ENCODE measurements at places on chromosomes 16 and 17.

DNA sequence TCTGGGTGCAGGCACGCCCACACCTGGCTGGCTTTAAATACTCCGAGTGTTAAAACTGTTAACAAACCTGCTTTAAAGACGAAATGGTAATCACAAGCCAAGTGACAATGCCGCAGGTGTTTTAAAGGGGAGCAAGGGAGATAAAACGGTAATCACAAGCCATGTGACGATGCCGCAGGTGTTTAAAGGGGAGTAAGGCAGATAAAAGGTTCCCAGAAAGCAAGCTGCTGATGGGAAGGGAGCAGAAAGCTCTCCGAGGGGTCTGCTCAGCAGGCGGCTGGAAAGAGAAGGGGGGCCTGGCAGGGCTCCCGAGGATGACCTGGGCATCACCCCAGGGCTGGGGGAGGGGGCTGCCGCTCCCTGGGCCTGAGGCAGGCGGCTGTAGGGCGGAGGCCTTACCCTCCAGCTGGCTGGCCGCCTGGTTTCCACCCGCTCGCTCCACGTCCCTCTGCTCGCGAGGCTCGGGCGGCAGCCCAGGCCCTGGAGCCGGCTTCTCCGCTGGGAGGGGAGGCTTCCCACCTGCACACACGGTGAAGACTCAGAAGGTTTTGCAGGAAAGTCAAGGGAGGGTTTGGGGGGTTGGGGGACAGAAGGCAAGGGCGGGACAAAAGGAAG, 12.1 kb downstream of the NDUFAF8 start:
- no peak for DNase-seq

DNA sequence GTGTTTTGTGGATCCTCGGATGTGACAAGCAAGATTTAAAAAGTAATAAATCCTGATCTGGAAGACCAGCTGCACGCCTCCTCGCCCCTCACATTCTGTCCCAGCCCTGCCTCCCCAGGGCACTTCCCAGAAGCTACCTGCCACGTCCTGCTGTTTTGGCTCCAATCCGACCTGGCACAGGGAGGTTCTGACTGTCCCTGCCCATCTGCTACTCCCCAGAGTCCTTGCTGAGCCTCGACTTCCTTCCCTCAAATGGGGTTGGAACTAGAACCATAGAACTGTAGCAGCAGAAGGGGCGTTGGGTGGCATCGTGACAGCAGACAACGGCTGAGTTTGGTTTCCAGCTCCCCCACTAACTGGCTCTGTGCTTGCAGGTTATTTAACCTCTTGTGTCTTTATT, 71.7 kb downstream of the RPH3AL start:
- DNase-seq = no peak

DNA sequence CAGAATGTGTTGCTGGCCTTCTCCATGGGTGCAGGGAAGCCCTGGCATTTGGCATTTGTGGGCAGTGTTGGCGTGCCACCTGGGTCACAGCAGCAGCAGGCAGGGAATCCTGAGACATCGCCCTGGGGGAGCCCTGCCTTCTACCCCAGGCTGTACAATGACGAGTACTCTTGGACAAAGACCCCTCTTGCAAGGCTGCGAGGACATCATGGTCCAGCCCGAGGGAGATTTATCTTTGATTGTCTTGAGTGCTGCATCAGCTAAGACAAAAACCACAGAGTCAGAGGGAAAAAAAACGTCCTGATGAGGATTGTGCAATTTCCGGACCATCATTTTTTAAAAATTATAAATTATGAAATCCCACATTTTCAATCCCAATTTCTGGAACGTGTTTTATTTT, 3.7 kb downstream of the CRISPLD2 start:
- DNase-seq = no peak

GRCh38 chr16:30703971-30704370, 5.0 kb downstream of the SRCAP start:
- no peak for DNase-seq

GRCh38 chr17:42133461-42134041, 10.9 kb downstream of the HSPB9 start:
- DNase-seq = no peak

GRCh38 chr16:17367923-17368322, 102.8 kb downstream of the XYLT1 start:
- DNase-seq = no peak

GRCh38 chr17:46035112-46035818, 36.2 kb downstream of the STH start:
- no peak for DNase-seq

DNA sequence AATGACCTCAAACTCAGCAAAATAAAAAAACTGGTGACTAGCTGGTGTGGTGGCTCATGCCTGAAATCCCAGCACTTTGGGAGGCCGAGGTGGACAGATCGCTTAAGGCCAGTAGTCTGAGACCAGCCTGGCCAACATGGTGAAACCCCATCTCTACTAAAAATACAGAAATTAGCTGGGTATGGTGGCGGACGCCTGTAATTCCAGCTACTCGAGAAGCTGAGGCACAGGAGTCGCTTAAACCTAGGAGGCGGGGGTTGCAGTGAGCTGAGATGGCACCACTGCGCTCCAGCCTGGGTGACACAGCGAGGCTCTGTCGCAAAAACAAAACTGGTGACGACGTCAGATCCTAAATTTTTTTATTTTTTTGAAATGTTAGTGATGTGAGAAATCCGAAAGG, 82.6 kb upstream of the TOB1 start:
- no peak for DNase-seq

DNA sequence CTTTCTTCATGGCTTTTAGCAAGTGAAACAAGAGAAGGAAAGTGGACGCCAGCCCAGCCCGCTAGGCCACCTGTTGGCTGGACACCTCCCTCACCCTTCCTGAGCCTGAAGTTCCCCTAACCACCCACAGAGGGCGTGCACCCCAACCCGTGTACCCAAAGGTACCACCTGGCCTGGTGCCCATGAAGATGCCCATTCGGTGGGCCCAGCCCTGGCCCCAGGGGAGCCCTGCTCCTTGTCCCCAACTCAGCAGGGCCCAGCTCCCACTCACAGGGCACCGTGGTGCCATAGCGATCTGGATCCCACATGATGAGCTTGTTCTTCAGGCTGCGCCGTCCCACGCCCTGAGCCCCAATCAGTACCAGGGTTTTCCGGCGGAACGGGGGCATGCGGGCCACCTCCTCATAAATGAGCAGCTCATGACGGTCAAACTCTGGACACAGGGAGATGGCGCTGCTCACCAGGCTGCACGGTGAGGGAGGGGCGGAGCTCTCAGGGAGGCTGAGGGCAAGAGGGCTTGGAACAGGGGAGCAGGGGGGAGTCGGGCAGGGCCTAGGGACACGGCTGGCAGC, 26.8 kb downstream of the MPP2 start:
- DNase-seq = peak; percentile 15

DNA sequence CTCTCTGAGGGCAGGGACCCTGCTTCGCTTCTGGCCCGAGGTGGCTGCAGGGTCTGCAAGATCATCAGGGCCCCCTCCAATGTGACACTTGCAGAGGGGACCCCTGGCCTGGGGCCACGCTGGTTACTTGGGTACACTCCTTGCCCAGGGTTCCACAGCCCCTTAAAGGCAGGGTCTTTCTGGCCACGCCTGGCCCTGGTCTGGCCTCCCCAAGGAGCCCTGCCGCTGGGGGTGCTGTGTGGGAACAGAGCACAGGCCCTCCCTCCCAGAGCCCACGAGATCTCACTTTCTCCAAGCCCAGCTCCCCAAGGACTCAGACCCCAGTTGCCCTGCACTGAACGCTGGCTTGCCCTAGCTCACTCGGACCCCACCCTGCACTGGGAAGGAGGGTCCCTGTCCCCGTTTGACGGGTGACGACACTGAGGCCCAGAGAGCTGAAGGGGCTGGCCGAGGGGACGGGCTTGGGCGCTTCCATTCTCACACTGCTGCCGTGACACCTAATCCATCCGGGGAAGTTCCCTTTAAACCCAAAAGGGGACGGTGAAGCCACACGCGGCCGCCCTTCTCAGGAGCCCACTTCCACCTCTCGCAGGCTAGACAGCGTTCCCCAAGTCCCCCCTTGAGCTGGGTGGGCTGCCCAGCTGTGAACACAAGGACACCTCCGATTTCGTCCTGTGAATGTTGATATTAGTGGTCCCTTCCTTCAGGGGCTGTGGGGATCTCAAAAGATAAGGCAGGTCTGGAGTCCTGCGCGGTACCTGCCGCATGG, 26.9 kb upstream of the OSGIN1 start:
- DNase-seq = no peak

DNA sequence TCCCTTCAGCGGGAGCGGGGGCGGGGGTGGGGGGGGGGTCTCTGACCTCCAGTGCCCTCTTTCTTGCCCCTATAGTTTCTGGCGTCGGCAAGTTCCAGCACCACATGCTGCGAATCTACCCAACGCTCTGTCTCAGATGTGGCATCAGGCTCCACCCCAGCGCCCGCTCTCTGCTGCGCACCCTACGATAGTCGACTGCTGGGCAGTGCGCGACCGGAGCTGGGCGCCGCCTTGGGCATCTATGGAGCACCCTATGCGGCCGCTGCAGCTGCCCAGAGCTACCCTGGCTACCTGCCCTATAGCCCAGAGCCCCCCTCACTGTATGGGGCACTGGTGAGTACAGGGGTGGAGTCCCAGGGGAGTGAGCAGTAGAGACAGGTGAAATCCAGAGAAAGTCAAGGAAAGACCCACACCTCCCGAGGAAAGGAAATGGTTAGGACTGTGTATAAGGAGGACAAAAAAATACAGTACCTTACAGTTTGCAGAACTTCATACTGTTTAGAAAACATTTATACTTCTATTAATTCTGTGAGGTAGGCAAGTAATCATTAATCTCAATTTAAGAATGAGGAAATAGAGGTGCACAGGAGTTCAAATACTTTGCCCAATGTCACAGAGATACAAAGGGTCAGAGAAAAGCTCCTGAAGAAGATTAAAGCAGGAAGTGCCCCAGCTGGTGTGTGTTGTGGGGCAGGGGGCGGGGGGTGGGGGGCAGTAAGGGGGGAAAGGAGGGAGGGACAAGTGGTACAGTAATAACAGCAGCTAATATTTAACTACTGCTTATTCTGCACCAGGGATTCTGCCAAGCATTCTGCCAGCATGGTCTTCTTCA, 2.5 kb downstream of the IRX6 start:
- no peak for DNase-seq

GRCh38 chr16:59635674-59636073, 901.6 kb upstream of the GOT2 start:
- no peak for DNase-seq

GRCh38 chr17:56992364-56992763, 14.4 kb downstream of the SCPEP1 start:
- no peak for DNase-seq

DNA sequence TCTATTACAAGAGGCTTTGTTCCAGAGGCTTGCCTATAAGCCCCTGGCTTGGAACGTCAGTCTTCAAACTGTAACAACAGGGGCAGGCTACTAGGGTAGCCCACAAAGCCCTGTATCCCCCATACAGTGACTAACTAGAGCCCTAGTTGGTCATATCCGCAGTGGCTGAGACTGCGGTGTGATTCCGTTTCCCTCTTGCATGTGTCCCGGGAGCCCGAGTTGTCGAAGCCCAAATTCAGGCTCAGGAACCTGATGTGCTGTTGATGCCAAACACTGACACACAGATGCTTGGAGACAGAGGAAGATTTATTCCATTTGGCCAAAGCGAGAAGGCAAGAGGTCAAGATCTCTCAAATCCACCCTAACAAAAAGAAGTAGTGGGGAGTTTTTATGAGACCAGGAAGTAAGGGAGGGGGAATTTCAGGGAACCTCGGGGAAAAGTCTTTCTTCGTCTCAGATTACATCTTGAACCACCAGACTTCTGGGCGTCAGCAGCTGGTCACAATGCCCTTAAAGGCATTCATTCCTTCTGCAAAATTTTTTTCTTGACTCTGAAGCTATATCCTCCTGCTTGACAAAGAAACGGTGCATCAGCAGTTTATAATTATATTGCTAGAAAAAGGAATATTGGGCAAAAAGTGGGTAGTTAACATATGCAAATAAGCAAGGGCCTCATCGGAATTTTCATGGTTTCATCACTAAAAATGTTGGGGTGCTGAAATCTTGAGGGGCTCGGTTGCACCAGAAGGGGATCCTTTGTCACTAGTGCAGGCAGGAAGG, 879 bp downstream of the SLFN5 start:
- DNase-seq = no peak

DNA sequence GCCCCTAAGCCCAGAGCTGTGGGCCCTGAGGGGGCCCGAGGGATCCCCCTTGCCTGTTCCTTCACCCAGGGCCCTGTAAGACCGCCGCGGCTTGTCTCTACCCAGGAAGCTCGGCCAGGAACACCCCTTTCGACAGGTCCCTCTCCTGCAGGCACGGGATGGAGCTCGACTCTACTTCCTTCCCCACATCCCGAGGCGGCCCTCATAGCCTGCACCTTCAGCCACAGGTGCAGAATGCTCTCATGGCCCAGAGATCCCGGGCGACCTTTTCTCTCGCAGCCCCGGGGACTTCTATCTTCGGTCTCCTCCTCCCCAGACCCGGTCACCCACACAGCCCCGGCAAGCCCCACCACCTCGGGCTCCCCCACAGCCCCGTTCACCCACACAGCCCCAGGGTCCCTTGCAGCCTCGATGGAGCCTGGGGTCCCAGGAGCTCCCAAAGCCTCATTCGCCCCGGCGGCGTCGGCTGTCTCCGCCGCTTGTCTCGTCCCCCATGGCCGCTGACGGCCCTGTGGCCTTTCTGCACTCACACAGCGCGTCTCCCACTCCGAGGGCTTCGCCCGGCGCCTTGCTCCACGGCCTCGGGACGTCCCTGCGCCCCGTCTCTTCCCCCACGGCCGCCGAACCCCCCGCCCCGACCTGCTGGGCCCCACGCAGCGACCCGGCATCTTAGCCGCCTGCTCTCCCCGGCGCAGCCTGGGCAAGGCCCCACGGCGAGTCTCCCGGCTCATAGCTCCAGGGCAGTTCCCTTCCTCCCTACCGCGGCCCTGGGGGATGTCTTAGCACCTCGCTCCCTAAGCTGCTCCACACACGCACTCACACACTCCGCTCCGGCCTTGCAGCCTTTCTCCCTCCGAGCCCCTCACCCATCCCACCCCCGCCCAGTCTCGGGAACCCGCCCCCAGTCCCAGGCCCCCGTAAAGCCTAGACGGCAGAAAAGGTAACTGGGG, 650 bp downstream of the KIAA0753 start:
- no peak for DNase-seq

Data from stimulated activated CD4-positive, alpha-beta T cell treated with anti-CD3 and anti-CD28 coated beads, Interleukin-1b, Interleukin-23, amount 100 ng/mL, for 4 hours (primary cell).